Pulmonary artery endothelial cell (primary cell): ENCODE measurements at places on chromosomes 11 and 22.

- DNase-seq = no peak
Measured at GRCh38 chr11:36210529-36210928, 78.7 kb downstream of the COMMD9 start.

GRCh38 chr11:110336054-110336453 lies 39.6 kb upstream of the RDX start:
- no peak for DNase-seq

GRCh38 chr11:58573451-58574104 lies 2.1 kb downstream of the LPXN start:
- DNase-seq = peak; percentile 45

- DNase-seq = no peak
Measured at GRCh38 chr11:117989351-117990102, 3.3 kb downstream of the IL10RA start.

DNA sequence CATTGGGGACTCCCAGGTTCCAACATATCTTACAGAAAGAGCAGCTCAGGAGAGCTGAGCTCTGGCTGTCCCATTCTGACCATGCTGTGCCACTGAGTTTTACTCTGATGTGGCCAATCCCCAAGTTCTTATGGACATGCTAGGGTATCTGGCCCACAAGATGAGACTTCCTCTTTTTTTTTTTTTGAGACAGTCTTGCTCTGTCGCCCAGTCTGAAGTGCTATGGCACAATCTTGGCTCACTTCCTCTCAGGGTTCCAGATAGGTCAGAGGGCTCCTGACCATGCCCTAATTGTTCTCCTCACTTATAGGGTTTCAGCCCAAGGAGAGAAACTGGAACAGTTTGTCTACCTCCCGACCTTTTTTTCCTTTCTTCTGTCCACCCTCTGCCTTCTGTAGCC lies 152.3 kb upstream of the CCDC90B start:
- no peak for DNase-seq

DNA sequence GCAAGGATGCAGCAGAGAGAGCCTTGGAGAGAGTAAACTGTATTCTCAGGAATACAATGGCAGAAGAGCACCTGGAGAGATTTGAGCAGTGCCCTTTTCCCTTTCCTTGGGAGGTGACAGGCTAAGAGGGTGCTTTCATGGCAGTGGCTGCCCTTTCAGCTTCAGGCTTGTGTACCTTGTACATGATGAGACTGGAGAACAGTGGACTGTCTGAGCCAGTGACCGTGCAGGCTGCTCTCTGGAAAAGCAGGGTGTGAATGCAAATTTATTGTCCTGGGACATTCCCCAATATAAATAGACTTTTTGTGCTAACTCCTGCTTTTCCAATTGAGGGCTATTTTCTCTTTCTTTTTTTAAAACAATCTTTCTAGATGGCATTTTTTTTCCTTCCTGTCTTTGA lies 99.3 kb downstream of the TRIM44 start:
- no peak for DNase-seq
